CD4-positive, alpha-beta T cell (primary cell): ENCODE measurements at places on chromosomes 6 and 20. TPM values are rescaled to one million over a fixed set of nuclear protein-coding genes. Genes with fewer than 3 reads are reported as not detected.

Gene MYB
- total RNA-seq = 2.6 TPM

Gene BMP6
- not detected for total RNA-seq

Gene UNC5CL
- 2.9 TPM for total RNA-seq

GRCh38 chr6:33856031-33856590, 52.3 kb upstream of the MLN start:
- no peak overlapping the region for H3K4me3 ChIP-seq
- H3K27me3 ChIP-seq = peaks cover 13% of the 10 kb centered on the region
- no peak overlapping the region for H3K27ac ChIP-seq

GRCh38 chr6:35083507-35083906, 57.6 kb downstream of the TCP11 start:
- H3K27ac ChIP-seq = no peak overlapping the region
- H3K27me3 ChIP-seq = no peaks in the 10 kb centered on the region
- DNase-seq = no peak
- peaks cover 66% of the 10 kb centered on the region for H3K36me3 ChIP-seq

DNA sequence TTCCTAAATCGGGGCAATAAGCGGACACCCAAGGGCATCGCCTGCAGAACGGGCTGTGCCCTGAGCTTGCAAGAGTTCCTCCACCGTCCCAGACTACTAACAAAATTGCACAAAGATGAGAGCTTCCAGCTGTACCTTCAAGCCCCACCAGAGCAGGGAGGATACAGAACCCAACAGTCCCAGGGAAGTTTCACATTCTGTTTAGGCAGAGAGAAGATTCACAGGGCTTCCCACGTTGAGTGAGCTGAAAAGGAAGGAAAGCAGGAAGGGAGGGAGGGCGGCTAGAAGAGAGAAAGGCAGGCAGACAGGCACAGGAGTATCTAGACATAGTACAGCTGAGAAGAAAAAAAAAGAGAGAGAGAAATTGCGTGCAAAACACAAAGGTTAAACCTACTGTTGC, 112.6 kb upstream of the AFDN start:
- H3K4me1 ChIP-seq = peaks cover 2% of the 10 kb centered on the region
- H3K36me3 ChIP-seq = no peaks in the 10 kb centered on the region
- H3K4me3 ChIP-seq = no peak overlapping the region
- peaks cover 21% of the 10 kb centered on the region for H3K27me3 ChIP-seq
- no peak overlapping the region for H3K27ac ChIP-seq
